ENCODE measurements at places on chromosomes 16 and 17.

- no peak for DNase-seq
Observed at GRCh38 chr17:6205525-6205924, 135.3 kb downstream of the WSCD1 start.

GRCh38 chr16:69522041-69522578 is 43.7 kb upstream of the NFAT5 start:
- DNase-seq: no peak

GRCh38 chr17:62085511-62086408 is 20.7 kb upstream of the MED13 start:
- DNase-seq: no peak

- no peak for DNase-seq
Observed at GRCh38 chr16:53183442-53183841, 128.7 kb downstream of the CHD9 start.

DNA sequence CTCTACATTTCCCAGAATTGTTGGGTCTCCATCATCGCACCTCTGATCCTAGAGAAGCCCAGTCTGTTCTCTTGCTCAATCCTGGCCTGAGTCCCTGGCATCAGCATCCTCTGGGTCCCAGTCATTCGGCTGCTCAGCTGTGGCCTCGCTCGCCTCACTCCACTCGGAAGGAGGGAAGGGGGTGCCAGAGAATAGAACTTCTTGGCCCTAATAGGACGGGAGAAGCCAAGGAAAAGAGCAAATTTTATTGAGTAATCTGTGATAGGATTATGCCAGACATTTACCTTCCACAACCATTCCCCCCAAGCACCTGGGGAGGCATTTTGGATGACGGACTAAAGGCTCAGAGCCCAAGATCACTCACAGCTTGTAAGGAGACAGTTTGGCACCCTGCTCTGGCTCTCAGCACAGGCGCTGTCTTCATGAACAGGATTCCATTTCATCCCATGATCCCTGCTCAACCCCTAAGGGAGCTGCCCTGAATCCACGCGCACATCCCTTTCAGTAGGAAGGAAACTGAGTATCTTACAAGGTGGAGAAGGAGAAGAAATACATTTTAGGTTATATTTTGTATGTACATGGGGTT is 498 bp upstream of the CLEC10A start:
- DNase-seq: no peak

DNA sequence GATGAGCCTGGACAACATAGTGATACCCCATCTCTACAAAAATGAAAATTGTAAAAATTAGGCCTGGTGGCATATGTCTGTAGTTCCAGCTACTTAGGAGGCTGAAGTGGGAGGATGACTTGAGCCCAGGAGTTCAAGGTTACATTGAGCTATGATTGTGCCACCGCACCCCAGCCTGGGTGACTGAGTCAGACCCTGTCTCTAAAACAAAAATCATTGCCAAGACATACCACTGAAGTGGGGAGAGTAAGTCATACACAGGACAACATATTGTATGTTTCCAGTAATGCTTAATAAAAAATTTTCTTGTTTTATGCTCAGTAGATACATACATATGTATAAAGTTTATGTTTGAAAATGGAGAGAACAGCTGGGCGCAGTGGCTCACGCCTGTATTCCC is 39.2 kb downstream of the NDE1 start:
- no peak for DNase-seq

DNA sequence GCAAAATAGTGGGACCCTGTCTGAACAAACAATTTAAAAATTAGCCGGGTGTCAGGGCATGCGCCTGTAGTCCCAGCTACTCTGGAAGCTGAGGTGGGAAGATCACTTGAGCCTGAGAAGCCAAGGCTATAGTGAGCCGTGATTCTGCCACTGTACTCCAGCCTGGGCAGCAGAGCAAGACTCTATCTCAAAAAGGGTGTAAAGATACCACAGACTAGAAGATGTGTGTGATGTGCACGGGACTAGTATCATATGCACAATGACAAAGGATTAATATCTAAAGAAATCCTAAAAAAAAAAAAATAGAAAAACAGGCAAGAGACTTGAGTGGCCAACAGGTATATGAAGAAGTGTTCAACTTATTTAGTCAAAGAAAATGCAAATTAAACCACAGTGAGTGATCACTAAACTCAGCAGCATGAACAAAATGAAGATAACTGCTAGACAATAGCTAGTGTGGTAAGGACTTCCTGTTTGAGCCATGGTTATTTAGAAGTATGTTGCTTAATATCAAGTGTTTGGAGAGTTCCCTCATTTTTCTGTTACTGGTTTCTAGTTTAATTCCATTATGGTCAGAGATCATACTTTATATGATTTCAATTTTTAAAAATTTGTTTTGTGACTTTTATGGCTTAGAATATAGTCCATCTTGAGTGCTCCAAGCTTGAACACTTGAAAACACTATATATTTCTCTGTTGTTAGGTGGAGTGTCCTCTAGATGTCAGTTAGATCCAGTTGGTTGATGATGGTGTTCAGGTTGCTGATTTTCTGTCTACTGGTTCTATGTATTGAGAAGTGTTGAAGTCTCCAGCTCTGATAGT is 14.7 kb upstream of the SLX4 start:
- DNase-seq: no peak

DNA sequence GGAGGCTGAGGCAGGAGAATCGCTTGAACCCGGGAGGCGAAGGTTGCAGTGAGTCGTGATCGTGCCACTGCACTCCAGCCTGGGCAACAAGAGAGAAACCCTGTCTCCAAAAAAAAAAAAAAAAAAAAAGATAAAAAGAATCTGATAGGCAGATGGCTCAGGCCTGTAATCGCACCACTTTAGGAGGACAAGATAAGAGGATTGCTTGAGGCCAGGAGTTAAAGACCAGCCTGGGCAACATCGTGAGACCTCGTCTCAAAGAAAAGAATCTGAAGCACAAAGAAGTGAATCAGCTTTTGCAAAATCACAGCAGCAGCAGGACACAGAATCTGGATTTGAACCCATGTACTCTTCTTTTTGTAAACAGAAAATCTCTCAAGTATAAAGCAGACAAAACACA is 7.6 kb downstream of the NOB1 start:
- DNase-seq: no peak

GRCh38 chr17:82334622-82335394 is 1.2 kb upstream of the SECTM1 start:
- DNase-seq: no peak

- peak; percentile 55 for DNase-seq
Observed at GRCh38 chr17:15171167-15172047, 93.7 kb downstream of the PMP22 start.

DNA sequence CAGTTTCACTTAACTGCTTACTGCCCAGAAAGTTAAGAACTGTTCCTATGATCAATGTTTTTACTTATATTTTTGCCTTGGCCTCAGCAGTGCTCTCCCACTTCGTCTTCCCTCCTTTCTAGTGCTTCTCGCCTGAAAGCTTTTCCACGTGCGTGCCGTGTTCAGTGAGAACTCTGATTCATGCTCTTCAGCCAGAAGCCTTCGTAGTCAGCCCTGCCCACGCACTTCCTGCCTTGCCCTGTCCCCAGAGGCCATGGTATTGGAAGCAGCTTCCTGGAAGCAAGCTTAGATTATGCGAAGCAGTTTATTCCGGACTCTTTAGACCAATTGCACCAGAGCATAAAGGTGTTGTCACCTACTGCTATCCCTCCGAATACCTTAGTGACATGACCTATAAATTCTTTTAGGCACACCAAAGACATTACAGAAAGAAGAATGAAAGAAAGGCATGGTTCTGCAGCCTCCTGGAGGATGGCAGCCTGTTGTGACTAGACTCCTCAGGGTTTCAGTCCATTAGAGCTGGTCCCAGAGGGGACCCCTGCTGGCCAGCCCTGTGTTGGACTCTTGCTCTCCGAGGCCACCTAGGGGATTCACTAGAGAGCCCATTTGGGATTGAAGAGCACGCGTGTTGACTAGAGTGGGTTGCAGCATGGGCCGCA is 105.2 kb downstream of the RPTOR start:
- peak; percentile 62 for DNase-seq

- no peak for DNase-seq
Observed at GRCh38 chr17:31609996-31610910, 218.8 kb downstream of the RAB11FIP4 start.

- DNase-seq: no peak
Observed at GRCh38 chr17:65278820-65279184, 141.6 kb downstream of the RGS9 start.

GRCh38 chr17:27853091-27853490 is 40.1 kb downstream of the LYRM9 start:
- no peak for DNase-seq

GRCh38 chr17:76547183-76547641 is 7.4 kb downstream of the PRCD start:
- DNase-seq: no peak

GRCh38 chr17:9971991-9972390 is 66.9 kb upstream of the RCVRN start:
- DNase-seq: peak; percentile 53

- DNase-seq: peak; percentile 4
Observed at GRCh38 chr17:70006159-70006558, 68.9 kb upstream of the KCNJ16 start.

DNA sequence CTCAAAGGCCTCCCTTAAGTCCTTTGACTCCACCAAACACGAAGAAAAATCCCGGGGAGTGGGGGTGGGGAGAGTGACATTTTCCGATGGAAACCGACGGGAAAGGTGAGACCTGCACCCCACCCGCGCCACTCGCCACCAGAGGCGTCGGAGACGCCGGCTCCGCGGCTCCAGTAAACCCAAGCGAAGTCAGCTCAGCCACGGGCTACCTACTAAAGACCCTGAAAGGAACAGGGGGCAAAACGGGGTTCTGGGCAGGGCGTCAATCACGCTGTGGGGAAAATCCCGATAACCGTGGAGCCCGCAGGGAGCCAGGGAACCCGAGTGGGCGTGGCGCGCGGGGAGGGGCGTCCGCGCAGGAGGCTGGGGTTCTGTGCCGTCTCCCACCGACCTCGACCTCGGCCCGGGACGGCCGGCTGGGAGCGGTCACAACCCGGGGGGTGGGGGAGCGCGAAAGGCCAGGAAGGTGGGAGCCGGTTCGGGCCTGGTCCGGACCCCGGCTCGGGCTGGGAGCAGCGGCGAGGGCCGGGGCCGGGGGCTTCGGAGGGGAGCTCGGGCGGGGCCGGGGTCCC is 565 bp downstream of the WDR45B start:
- peak; percentile 38 for DNase-seq

- DNase-seq: no peak
Observed at GRCh38 chr17:14381606-14382005, 80.7 kb downstream of the HS3ST3B1 start.

DNA sequence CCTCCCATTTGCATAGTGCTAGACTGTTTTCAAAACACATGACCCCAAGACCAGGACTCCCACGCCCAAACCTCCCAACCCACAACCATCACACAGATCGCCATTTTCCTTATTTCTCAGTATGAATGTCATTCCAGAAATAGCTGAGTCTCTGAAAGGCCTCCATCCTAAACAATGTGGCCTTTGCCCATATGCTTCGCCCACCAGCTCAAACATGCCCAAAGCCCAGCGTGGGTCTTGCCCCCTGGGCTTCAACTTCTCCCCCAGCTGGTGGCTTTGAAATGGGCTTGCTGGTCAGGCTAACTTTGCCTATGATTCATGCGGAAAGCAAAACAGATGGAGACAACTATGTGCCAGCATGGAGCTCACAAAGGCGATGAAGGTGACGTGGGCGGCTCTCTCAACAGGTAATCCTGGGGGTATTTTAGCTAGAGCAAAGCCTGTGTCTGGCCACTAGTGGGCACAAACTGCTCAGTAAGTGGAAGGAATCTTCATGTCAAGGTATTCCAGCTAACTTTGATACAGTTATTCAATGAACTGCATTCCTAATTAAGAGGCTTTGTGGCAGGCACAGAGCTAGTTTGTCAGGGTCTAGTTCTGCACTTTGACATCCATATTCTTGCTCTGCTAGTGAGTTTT is 17.1 kb downstream of the PMP22 start:
- DNase-seq: peak; percentile 36

DNA sequence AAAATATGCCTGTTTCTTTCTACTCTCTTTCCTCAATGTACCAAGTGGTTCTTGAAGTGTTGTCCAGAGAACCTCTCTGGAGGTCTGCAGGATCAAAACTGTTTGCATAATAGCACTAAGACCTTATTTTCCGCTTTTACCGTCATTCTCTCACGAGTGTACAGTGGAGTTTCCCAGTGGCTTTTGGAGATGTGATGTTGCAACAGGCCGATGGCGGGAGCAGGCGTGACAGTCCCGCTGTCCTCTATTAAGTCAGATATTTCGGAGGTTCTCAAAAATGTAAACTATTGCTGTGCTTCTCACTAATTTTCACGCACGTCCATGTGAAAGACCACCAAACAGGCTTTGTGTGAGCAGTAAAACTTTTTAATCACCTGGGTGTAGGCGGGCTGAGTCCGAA is 8.3 kb upstream of the GPRC5B start:
- DNase-seq: no peak

- DNase-seq: no peak
Observed at GRCh38 chr17:45651145-45651709, 132.9 kb upstream of the CRHR1 start.

GRCh38 chr16:72934636-72935403 is 113.1 kb downstream of the ZFHX3 start:
- DNase-seq: no peak

GRCh38 chr17:8577868-8578267 is 52.7 kb downstream of the MYH10 start:
- no peak for DNase-seq

GRCh38 chr16:907842-908241 is 62.9 kb downstream of the LMF1 start:
- no peak for DNase-seq

GRCh38 chr16:31364421-31364820 is 9.4 kb downstream of the ITGAX start:
- DNase-seq: no peak

DNA sequence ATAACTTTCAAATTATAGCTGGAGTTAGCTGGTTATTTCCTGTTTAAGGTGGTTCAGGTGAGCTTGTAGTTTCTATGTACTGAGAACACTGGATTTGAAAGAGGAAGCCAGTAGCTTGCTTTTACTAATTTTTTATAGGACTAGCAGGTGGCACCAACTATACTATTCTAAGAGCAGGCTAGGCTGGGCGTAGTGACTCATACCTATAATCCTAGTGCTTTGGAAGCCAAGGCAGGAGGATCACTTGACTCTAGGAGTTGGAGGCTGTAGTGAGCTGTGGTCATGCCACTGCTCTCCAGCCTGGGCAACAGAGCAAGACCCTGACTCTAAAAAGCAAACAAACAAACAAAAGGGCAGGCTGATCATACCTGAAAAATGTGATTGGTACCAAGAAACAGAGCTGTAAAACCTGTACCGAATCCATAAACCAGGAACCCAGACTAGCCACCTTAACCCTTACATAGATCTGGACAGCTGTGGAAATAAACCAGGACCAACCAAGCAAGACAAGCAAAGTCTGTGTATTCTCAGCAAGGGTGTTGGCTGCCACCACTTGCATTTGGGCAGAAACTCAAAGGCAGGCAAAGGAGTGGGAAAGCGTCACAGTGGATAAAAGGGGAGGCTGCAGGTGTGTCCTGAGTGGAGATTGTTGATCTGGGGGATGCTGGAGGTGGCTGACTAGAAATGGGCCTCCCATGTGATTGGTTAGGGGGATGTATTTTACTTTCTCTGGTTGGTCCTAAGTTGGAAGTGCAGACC is 36.3 kb downstream of the SLC47A1 start:
- DNase-seq: no peak

- DNase-seq: no peak
Observed at GRCh38 chr17:55521186-55521585, 9.9 kb upstream of the SMIM36 start.

- DNase-seq: no peak
Observed at GRCh38 chr17:67386965-67387551, 10.0 kb downstream of the PITPNC1 start.

Measured in RWPE1 (cell line).